ENCODE measurements at places on chromosomes 7 and 10. TPM values are rescaled to one million over a fixed set of nuclear protein-coding genes. Genes with fewer than 3 reads are reported as not detected.

- no peak for DNase-seq
These were observed 94.0 kb upstream of the CDCA7L start for GRCh38 chr7:22039670-22040069.

DNA sequence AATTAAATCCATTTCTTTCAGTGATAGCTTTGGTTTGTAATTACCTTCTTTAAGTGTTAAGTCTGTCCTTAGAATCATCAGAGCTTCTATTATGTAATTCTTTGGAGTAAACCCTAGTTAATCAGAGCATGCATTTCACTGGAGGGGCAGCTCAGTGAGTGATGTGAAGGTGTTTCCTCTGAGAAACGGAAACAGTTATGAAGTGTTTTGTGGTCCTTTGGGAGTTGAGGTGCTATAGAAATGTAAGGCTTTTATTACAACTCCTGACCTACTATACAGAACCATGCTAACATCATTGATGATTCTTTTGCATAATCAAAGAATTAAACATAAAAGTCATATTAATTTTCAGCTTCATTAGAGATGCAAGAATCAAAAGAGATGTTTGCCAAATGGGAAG is 141.5 kb downstream of the EXOC4 start:
- no peak for DNase-seq

DNA sequence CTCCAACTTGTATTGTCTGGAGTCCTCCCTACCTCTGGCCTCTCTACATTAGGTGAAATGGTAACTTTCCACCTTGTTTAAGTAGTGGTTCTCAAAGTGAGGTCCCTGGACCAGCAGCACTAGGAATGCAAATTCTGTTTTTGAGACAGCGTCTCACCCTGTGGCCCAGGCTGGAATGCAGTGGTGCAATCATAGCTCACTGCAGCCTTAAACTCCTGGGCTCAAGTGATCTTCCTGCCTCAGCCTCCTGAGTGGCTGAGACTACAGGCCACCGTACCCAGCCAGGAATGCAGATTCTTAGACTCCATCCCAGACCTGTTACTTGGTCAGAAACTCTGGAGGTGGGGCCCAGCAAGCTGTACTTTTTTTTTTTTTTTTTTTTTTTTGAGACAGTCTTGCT is 6.8 kb upstream of the TBL2 start:
- no peak for DNase-seq

GRCh38 chr7:133292631-133293030 is 39.8 kb downstream of the EXOC4 start:
- DNase-seq, result no peak

DNA sequence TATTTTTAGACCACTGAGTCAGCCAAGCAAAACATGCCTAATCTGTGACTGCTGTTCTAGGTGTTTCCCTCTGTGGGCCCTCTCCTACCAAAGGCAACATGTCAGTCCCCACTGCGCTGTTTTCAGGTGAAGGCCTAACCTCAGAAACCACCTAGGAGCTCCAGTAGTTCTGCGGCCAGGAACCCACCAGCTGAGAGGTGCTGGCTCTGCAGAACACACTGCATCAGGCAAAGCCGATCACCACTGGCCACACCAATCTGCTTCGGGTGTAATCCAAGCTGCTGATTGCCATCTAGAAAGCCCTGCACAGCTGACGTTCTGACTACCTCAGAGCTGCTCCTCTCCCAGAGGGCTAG is 14.9 kb downstream of the CAMK2G start:
- no peak for DNase-seq

DNA sequence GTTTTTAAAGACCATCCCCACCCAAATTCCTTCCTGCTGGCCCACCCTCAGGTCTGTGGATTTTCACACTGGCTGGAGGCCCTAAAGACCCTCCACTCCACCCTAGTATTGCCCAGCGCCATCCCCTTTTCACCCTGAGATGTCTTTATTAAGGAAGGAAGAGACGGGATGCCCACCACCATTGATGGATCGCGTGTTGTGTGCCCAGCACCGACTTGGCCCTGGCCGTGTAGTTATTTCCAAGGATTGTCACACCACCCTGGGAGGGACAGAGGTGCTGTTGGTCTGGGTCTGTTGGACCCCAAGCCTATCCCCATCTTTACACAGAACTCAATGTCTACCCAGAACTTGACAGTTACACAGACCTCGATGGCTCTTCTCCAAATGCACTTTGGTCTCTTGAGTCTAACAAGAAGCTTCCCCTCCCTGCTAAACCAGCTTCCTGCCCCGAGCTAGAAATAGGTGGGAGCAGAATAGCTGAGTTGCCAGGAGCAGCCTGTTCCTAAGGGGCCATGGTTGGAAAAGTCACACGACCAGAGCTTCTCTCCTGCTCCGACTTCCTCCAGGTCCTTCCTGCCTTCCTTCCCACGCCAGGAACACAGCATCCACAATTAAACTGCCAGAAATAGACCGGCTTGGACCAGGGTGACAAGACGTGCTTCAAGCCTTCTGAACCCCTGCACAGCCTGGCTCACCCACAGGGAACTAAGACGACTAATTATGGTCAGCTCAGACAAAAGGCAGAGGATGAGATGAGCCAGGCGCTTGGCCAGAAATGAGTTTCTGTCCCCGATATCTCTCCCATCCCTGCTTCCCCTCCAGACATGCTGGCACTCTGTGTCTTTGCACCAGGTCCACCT is 139.5 kb upstream of the CHST15 start:
- peak; percentile 40 for DNase-seq

The FKBP6 gene
- total RNA-seq, result not detected

The RBM20 gene
- 8.3 TPM for total RNA-seq

The CTAGE8 gene
- 1.1 TPM for total RNA-seq

The POLR2J gene
- total RNA-seq, result 45.7 TPM

The ABCB1 gene
- 0.53 TPM for total RNA-seq

The TDRD1 gene
- 0.13 TPM for total RNA-seq

The CFAP43 gene
- total RNA-seq, result 0.27 TPM
